ENCODE measurements at places on chromosomes 2 and 18. TPM values are rescaled to one million over a fixed set of nuclear protein-coding genes. Genes with fewer than 3 reads are reported as not detected.

DNA sequence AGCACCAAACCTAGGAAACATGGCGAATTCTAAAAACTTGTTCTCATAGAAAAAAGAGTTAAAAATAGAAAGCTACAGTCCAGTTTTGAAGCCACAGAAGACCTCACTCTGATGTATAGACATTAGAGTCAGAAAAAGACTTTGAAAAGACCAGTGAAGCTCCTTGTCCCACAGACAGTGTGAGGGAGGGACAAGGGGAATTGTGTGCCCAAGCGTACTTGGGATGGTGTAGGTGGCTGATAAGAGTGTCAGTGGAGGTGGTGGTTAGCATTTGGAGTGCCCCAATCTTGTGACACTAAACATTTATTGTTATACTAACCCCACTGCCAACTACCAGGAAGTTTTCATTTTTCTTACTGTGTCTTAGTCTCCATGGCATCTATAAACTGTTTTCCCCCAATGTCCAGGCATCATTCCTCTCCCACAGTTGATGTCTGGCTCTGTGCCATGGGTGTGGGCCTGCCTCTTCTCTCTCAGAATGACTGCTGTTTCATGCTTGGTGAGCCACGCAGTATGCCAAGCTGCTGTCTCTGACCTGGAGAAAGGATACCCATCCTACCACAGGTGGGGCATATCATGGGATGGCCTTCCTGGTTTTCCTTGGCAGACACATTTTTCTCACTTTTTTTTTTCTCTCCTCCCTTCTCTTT is 161.4 kb downstream of the RPIA start:
- peak; percentile 9 for DNase-seq

GRCh38 chr18:3422905-3423304 is 27.1 kb upstream of the TGIF1 start:
- no peak for DNase-seq

DNA sequence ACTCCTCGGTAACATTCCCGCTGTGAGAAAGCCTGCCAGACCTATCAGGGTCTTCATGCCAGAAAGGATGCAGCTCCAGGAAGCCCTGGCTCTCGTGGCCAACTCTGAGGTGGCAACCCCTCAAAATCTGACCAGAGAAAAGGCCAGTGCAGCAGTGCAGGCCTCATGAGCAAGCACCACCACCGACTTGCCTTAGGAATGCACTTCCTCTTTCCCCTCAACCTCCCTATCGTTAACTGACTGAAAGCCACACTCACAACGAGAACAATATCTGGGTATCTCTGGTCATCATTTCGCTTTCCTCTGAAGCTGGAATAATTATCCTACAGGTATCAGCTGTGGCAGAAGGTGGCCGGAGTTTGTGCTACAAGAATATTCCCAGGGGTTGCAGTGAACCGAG is 101.4 kb upstream of the POU3F3 start:
- no peak for DNase-seq

DNA sequence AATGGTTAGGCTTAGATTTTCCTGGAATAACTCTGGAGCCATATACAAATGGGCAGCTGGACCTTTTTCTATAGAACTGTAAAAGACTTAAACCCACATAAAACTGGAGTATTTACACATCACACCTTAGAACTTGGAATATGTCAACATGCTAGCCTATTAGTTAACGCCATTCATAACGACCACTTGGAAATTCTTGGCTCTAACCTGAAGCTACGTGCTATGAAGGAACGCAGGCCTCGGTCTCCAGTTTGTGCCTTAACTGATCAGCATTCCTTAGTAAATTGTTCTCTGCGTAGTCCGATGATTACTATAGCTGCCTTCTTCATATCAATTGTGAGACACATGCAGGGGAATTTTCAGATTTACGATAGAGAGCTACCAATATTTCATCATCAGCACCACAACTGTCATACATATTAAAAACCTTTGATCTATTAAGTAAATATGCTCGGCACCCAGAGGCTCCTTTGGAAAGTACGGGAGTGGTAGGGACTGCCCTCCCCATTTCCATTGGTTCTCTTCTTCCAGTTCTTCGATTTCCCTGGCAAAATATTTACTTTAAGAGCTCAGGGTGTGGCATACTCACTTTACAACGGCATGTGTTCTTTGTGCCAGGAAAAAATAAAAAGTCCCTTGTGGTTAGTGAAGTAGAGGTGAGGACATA is 17.5 kb upstream of the CCL20 start:
- DNase-seq, result no peak

DNA sequence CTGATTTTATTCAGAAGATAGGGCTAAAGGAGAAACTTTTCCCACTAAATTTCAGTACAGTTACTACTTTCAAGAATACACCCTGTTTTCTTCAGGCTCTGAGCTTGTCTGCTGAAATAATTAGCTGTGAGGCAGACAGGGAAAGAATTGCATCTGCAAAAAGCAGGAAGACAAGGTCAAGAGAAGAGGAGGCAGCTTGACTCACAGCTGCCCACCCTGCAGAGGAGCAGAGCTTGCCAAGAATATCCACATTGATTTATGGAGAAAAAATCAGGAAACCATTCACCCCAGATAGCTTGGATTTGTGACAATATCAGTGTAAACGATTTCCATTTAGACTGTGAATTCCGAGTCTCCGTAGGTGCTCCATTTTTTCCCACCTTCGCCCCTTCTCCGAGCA is 49.0 kb downstream of the ACTR2 start:
- DNase-seq, result no peak

DNA sequence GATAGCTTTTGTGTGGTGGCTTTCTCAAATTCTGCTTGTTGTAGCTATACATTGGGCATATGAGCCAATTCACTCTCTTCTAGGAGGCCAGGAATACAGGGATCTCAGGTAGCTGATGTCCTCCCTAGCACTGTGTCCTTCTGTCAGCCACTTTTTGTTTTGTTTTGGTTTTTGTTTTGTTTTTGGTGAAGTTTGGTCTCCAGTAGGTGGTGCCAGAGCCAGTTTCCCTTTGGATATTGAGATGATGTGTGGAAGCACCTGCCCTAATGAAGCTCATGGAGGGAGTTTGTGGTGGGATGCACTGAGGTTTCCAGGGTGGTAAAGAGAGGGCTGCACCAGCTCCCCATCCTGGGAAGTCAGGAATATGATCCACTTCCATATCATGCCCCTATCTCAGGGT is 100.5 kb upstream of the VWC2L start:
- no peak for DNase-seq

- DNase-seq, result no peak
Observed at GRCh38 chr2:70062270-70062669, 25.0 kb upstream of the PCBP1 start.

DNA sequence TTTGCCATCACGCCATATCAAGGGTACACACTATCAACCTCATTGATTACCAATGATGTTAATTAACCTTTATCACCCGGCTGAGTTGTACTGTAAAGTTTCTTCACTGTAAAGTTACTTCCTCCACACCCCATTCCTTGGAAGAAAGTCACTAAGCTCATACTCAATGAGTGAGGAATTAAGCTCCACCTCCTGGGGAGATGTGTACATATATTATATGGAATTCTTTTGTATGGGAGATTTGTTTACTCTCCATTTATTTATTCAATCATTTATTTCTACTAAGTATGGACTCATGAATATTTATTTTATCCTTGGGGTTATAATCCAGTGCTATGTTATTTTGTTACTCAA is 56.8 kb downstream of the C2orf74 start:
- no peak for DNase-seq

- no peak for DNase-seq
Observed at GRCh38 chr2:134393075-134393461, 139.2 kb downstream of the MGAT5 start.

- no peak for DNase-seq
Observed at GRCh38 chr2:140814141-140814540, 1316.7 kb downstream of the LRP1B start.

- no peak for DNase-seq
Observed at GRCh38 chr2:228624733-228625132, 443.2 kb upstream of the SPHKAP start.

GRCh38 chr2:23662941-23663920 is 263.7 kb downstream of the ATAD2B start:
- no peak for DNase-seq

DNA sequence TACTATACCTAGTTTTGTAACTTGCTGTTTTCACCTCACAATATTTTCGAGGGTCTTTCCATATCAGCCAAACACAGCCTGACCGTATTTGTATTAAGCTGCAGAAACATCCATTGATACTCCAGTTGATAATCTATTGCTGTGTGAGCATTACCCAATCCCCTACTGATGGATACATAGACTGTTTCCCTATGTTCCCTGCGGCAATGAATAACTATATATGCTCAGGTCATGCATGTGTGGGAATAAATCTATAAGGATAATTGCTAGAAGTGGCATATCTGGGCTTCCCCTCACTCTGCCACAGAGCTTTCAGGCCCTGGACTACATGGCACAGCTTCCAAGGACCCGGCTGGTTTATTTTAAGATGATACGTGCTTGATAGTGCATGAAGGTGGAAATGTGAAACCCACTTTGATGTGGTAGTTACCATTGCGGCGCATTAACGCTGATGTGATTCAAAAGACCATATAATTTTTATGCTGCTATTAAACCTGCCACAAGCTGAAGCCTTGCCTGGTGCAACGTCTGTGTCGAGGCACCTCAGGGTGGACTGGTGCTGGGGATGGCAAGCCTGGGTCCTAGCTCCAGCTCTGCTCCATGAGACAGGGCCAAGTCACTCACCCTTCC is 130.8 kb upstream of the MSH6 start:
- no peak for DNase-seq

DNA sequence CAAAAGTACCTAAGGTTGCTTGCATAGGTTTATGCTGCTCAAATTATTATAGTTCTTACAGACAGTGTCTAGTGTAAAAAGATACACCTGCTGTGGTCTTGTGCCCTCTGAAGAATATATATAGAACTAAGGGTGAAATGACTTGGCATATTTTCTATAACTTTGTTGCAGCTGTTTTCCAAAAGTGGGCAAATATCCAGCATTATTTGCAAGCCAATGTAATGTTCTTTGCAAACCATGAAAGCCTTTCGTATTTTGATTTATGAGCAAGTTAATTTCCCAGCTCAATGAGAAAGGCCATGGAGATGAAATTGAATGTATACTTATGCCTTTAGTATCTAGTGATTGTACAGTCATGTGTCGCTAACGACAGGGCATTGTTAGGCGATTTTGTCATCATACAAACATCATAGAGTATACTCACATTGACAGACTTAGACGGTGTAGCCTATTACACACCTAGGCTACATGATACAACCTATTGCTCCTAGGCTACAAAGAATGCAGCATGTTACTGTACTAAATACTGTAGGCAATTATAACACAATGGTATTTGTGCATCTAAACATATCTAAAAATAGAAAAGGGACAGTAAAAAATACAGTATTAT is 116.3 kb downstream of the PLCL1 start:
- DNase-seq, result no peak

- DNase-seq, result no peak
Observed at GRCh38 chr2:22491442-22491841, 893.5 kb upstream of the KLHL29 start.

DNA sequence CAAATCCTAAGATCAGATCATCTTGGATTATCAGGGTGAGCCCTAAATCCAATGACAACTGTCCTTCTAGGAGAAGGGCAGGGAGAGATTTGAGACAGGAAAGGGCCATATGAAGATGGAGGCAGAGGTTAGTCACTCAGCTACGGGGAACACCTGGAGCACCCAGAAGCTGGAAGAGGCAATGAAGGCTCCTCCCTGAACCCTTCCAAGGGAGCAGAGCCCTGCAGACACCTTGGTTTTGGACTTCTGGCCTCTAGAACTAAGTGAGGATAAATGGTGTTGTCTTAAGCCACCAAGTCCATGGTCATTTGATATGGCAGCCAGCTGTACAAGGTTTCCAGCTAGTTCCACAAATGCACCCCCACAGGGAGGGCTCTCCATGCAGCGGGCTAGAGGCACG is 6.9 kb upstream of the PTPN2 start:
- no peak for DNase-seq

DNA sequence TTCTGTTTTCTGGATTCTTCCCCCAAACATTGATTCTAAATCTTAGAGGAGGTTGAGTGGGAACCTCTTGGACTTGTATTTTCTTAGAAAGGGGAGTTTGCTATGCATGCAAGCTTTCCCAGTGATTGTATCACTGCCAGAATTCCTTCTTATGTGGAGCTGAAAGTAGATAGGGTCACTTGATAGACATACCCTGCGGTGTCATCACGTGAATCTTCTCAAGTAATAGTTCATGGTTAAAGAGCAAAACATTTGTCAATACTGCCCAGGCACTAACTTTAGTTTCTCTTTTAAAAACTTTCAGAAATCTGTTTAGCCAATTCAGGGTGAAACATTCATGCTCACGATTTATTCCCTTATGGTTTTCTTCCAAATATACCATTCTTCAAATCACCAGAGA is 6.4 kb downstream of the PMAIP1 start:
- DNase-seq, result no peak

GRCh38 chr2:114316532-114317300 is 125.7 kb upstream of the DPP10 start:
- DNase-seq, result no peak

DNA sequence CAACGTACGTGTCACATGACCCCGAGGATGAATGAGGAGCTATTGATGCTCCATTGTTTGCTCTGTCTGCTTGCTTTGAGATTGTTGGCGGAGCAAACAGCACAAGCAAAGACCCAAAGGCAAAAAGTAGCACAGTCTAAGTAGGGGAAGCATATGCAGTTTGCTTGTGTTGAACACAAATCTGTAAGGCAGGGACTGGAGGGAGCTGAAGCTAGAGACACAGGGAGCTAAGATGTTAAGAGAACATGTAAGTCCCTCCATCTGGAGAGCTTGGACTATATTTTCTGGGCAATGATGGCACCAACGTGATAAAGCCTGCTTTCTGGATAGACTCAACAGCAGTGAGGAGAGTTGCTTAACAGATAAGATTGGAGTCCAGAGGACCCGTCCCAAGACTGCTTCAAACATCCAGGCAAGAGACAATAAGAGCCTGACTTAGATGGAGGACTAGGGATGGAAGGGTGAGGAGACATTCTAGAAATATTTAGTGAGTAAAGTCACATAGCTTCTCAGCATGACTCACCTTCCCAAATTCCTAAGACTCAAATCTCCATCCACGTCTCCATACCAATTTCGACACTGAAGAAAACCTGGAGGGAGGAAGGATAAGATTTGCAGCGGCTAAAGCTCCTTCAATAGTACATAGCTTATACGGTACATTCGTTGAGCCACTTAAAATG is 88.1 kb upstream of the KLF7 start:
- DNase-seq, result no peak

Gene MCFD2
- 105 TPM for polyA plus RNA-seq

Gene HMSD
- polyA plus RNA-seq, result 2.0 TPM

Gene SLC16A14
- polyA plus RNA-seq, result 7.5 TPM

Gene KIF5C
- polyA plus RNA-seq, result 7.1 TPM

Gene LAMA1
- 2.0 TPM for polyA plus RNA-seq

Gene SKA1
- 7.5 TPM for polyA plus RNA-seq
